ENCODE measurements at places on chromosomes 12 and 14.

- no peak for DNase-seq
Observed at GRCh38 chr12:6494968-6495367, 1.1 kb downstream of the NCAPD2 start.

GRCh38 chr14:20631023-20631879, 10.2 kb downstream of the OR6S1 start:
- DNase-seq, result no peak

GRCh38 chr14:95041477-95042020, 115.8 kb downstream of the DICER1 start:
- no peak for DNase-seq

DNA sequence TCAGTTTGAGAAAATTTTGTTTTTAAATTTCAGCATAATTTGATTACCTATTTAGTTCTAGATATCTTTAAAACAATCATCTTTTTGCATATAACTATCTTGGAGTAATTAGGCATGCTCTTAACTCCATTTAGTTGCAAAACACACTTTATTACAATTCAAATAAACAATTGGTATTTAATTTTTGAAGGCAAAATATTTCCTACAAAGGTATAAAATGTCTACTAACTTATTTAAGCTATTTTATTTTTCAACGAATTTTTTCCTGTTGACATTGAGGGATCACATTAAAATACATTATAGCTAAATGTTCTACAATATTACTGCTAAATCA, 8.3 kb downstream of the FOXA1 start:
- DNase-seq, result no peak

DNA sequence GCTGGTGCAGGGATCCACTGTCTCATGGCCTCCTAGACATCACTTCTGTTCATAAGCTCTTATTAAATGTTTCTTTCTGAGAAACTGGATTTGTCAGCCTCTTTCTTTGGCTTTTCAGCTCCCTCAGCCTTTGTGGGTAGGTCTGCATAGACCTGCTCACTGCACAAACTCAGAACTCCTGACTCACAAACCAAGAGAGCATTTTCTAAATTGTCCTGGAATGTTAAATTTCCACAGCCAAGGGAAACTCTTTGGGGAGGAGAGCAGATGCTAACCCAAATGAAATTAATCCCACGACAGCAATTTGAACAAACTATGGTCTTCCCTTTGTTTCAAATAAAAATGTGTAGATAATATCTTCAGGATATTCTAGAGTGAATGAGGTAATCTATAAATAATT, 19.5 kb upstream of the CERS5 start:
- no peak for DNase-seq

DNA sequence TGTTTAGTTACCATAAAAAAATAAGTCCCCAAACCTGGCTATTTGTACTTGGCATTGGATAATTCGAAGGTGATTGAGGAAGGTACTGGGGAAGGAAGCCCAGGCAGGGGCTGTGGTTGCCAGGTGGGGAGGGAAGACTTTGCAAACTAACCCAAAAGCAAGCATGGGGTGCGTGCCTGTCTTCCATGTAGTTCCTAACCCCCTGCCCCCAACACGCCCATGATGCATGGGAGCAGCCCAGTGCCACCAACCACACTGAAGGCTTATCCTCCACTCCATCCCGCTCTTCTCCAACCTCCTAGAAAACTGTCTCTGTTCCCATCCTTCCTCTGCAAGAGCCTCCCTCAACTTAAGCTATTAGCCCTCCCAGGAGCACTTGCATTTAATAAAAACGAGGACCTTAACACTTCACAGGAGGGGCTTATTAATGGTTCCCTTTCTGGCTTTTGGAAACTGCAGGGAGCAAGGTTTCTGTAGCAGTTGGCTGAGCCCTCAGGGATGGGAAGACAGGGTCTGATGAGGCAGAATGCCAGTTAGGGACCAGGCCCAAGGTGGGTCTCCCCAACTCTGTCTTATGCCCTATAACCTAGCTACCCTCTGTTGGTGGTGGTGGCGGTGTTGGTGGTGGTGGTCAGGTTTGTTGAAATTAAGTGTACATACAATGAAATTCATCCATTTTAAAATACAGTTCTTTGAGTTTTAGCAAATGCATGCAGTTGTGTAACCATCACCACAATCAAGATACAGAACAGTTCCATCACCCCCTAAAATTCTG, 96.0 kb downstream of the ZFP36L1 start:
- DNase-seq, result no peak

DNA sequence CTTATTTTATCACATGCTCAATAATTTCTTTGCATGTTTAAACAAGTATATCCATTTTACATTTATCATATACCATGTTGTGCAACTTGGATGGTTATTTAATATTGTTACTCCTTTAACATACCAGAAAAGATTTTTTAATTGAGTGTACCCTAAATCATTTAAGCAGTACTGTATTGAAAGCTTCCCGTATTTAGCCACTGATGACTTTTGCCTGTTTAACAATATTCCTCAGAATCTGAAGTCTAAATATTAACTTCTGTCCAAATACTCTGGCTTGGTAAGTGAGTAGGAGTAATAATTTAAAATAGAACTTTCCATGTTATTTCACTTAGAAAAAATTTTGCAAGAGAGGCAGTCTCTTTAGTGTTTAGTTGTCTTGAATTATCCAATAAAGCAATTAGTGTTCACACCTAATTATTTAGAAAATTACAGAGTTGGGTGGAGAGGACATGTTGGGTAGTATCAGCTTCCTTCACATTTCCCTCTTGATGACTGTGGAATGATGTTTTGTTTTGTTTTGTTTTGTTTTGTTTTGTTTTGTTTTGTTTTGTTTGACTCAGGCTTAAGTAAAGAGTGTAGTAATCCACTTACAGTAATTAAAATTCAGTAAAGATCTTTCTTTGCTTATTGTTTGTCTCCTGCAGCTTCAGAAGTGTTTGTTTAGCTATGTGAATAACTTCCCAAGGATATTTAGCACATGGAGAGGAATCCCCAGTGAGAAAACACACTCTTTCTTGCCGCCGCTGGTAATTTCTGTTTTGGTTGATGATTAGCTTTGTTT, 59.5 kb downstream of the DAAM1 start:
- no peak for DNase-seq

DNA sequence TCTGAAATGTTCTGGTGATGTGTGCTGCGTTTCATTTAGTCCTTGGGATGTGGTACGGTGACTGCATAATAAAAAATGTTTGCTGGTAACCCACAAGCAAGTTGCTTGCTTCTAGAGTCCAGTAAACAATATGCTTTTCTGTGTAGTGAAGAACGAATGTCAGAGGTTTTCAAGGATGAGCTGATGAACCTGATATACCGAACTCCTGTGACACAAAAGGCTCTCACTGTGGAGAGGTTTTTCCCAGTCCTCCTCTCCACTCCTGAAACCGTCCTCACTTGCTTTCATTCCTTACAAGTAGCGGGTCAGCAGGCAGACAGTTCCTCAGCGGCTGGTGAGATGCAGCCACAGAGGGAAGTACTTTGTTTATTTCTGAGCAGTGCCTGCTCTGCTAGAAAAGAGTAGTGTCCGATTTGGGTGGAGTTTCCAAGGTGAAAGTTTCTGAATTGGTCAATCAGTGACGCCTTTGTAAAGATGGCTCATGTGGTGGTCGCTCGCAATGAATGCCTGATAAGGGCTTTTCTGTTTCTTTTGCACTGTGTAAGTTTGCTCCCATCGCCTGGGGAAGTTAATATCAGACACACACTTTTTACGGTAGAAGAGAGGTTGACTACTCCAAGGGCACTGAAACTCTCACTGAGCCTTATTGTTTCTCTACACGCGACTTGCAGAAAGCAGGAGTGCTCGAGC, 3.0 kb downstream of the ETV6 start:
- DNase-seq, result no peak
